ENCODE measurements at places on chromosomes 12 and 14.

- DNase-seq: no peak
Measured at GRCh38 chr12:5777451-5777850, 167.6 kb downstream of the ANO2 start.

GRCh38 chr12:120366341-120366705, 2.6 kb downstream of the MSI1 start:
- DNase-seq: no peak

GRCh38 chr14:87967496-87967895, 25.5 kb downstream of the GALC start:
- no peak for DNase-seq

- DNase-seq: no peak
Measured at GRCh38 chr14:104123879-104124278, 14.5 kb upstream of the KIF26A start.

- DNase-seq: no peak
Measured at GRCh38 chr14:105852378-105853088, 326.1 kb downstream of the TMEM121 start.

- no peak for DNase-seq
Measured at GRCh38 chr14:92655419-92656201, 92.8 kb downstream of the LGMN start.

Data from stimulated activated CD4-positive, alpha-beta T cell treated with anti-CD3 and anti-CD28 coated beads, Interleukin-4, amount 100 ng/mL, for 24 hours (primary cell).